ENCODE measurements at places on chromosomes 4 and X.

- no peak for DNase-seq
Measured at GRCh38 chr4:112895811-112896608, 153.4 kb upstream of the ANK2 start.

GRCh38 chr4:116880625-116881024, 204.8 kb downstream of the TRAM1L1 start:
- no peak for DNase-seq

- no peak for DNase-seq
Measured at GRCh38 chrX:38882894-38883626, 81.8 kb downstream of the MID1IP1 start.

GRCh38 chrX:28847423-28847822, 260.2 kb downstream of the IL1RAPL1 start:
- DNase-seq, result no peak

DNA sequence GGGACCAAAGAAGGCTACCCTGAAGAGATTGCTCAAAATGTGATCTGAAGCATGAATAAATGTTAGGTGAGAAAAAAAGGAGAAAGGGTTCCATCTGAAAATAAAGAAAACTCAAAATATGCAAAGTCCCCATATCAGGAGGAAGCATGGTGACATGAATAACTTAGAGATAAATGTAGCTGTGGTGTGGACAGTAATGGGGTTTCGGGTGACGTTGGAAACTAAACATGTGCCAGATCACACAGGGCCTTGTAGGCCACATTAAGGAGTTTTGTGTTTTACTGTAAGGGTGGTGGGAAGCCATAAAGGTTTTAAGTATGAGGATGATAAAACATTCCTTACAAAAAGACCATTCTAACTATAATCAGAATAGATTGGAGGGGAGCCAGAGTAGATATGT, 40.3 kb upstream of the ACSL4 start:
- DNase-seq, result no peak

DNA sequence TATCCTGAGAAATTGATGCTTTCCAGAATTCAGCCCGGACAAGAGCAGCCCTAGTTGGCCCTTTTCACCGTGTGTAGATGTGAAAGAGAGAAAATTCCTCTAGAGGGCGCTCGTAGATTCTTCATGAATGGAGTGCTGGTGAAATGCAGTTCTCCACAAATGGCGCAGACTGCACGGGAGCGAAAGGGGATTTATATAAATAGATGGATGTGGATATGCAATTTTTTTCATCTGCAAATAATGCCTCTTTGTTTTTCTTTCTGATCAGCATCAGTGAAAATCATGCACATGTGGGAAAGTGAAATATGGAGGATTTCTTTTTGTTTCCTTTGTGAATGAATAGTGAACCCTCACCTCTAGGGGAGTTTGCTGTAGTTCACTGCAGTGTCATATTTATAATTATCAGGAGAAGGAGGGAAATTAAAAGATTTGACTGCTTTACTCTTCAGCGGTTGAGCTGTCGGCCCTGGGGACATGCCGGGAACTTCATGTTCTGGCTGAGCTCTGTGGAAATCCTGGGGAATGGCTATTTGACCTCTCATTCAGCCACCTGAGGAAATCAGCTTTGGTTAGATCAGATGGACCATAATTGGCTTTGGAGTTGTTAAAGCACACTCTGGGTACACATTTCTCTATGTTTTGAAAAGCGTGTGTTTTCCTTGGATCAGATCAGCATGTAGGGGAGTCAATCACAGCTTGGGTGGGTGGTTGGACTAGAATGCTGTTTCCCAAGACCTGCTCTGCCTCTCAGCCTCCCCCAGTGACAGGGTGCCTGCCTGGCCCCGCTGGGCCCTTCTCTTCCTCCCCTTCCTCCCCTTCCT, 115.0 kb upstream of the SHISA3 start:
- DNase-seq, result peak; percentile 33

- no peak for DNase-seq
Measured at GRCh38 chr4:11011249-11011648, 326.7 kb upstream of the CLNK start.

GRCh38 chrX:112654871-112655270, 24.9 kb downstream of the LHFPL1 start:
- no peak for DNase-seq

DNA sequence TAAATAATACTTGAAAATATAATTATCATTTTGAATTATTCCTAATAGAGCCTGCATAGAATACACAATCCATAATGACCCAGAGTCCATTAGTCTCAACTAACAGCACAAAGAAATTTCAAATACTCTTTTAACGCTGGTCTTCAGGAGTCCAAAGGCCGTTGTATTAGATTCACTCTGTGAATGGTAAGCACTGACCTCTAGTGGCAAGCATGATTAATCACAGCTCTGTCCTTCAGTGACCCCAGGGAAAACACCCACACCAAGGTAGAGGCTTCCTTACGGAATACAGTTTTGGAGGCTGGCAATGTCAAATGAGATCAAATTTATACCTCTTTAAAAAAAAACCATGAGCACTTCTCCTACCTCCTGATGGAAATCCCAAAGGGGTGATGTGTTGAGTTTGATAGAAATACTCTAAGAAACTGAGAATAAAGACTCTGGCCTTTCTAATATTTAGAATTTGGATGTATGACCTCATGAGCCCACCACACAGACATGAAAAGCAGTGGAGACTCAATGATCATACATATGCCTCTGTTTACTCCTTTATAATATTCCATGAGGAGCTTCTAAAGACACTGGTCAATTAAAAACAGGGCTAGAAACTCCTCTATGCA, 147.2 kb upstream of the DKK2 start:
- no peak for DNase-seq

DNA sequence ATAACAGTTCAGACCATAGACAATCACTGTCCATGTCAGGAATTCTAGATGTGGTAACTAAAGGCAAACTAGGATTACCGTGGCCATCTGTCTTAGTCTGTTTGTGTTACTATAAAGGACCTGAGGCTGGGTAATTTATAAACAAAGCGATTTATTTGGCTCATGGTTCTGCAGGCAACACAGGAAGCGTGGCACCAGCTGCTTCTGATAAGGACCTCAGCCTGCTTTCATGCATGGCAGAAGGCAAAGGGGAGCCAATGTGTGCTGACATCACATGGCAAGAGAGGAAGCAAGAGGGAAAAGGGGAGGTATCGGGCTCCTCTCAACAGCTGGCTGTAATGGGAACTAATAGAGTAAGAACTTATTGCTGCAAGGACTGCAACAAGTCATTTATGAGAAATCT, 376.7 kb downstream of the GPM6A start:
- DNase-seq, result peak; percentile 45

- DNase-seq, result no peak
Measured at GRCh38 chr4:125434136-125434535, 119.4 kb downstream of the FAT4 start.

GRCh38 chr4:971666-972500, 1.5 kb downstream of the DGKQ start:
- DNase-seq, result no peak

- DNase-seq, result peak; percentile 24
Measured at GRCh38 chr4:88818631-88819470, 121.2 kb upstream of the NAP1L5 start.

All from glutamatergic neuron (in vitro differentiated cells).